Hepatocyte (in vitro differentiated cells): ENCODE measurements at places on chromosomes 3 and 15. TPM values are rescaled to one million over a fixed set of nuclear protein-coding genes. Genes with fewer than 3 reads are reported as not detected.

The PTH1R gene
- 29.4 and 31.0 TPM in 2 replicates for polyA plus RNA-seq

The ST8SIA2 gene
- polyA plus RNA-seq, result 1.1 and 1.7 TPM in 2 replicates

The PLSCR2 gene
- polyA plus RNA-seq, result 0.18 TPM in 1 of 2 replicates, not detected in the other

The PYGO1 gene
- polyA plus RNA-seq, result 2.5 and 3.5 TPM in 2 replicates

The CHRFAM7A gene
- polyA plus RNA-seq, result 0.18 and 0.68 TPM in 2 replicates

The GPD1L gene
- polyA plus RNA-seq, result 6.8 and 7.5 TPM in 2 replicates

The PPIP5K1 gene
- polyA plus RNA-seq, result 6.5 and 7.3 TPM in 2 replicates

The SLITRK3 gene
- 1.3 and 2.3 TPM in 2 replicates for polyA plus RNA-seq

The CAV3 gene
- not detected in 2 replicates for polyA plus RNA-seq

The AHSG gene
- 328 and 568 TPM in 2 replicates for polyA plus RNA-seq

The LMAN1L gene
- polyA plus RNA-seq, result not detected in 2 replicates

The FSD2 gene
- polyA plus RNA-seq, result 0.06 and 0.28 TPM in 2 replicates

The FAM81A gene
- polyA plus RNA-seq, result 0.85 and 1.0 TPM in 2 replicates

The CCR3 gene
- polyA plus RNA-seq, result 0.12 TPM in 1 of 2 replicates, not detected in the other

The SLC22A13 gene
- polyA plus RNA-seq, result 0.33 TPM in 1 of 2 replicates, not detected in the other

The SUSD5 gene
- 1.00 and 2.4 TPM in 2 replicates for polyA plus RNA-seq

The DAZL gene
- not detected in 2 replicates for polyA plus RNA-seq

The TRPC1 gene
- polyA plus RNA-seq, result 3.3 and 4.4 TPM in 2 replicates

The EPHA3 gene
- 0.62 and 3.0 TPM in 2 replicates for polyA plus RNA-seq

The CCDC39 gene
- not detected in 2 replicates for polyA plus RNA-seq

The RASL12 gene
- polyA plus RNA-seq, result 4.6 and 5.1 TPM in 2 replicates

The PEX5L gene
- polyA plus RNA-seq, result 0.13 and 0.21 TPM in 2 replicates

The ARHGEF26 gene
- 13.6 and 18.6 TPM in 2 replicates for polyA plus RNA-seq

The RTP4 gene
- polyA plus RNA-seq, result 1.9 and 2.0 TPM in 2 replicates

The GPR87 gene
- polyA plus RNA-seq, result 11.0 and 13.2 TPM in 2 replicates

The SPTBN5 gene
- 1.9 and 2.6 TPM in 2 replicates for polyA plus RNA-seq

The RFC4 gene
- polyA plus RNA-seq, result 14.9 and 22.3 TPM in 2 replicates

The CHST13 gene
- polyA plus RNA-seq, result 50.2 and 54.6 TPM in 2 replicates

The MRAS gene
- polyA plus RNA-seq, result 13.3 and 16.5 TPM in 2 replicates

The PLSCR4 gene
- 11.3 and 12.6 TPM in 2 replicates for polyA plus RNA-seq

The SQOR gene
- 24.7 and 30.1 TPM in 2 replicates for polyA plus RNA-seq

The APOD gene
- 27.9 and 32.9 TPM in 2 replicates for polyA plus RNA-seq

The ITIH4 gene
- 80.8 and 91.3 TPM in 2 replicates for polyA plus RNA-seq

The ZIC4 gene
- not detected in 2 replicates for polyA plus RNA-seq

The MUC20 gene
- polyA plus RNA-seq, result 8.2 and 15.3 TPM in 2 replicates

The ZNF662 gene
- not detected in 2 replicates for polyA plus RNA-seq

The C3orf70 gene
- polyA plus RNA-seq, result 1.1 and 1.2 TPM in 2 replicates

The SETMAR gene
- 13.5 and 16.5 TPM in 2 replicates for polyA plus RNA-seq

The TRIM71 gene
- 1.9 and 2.5 TPM in 2 replicates for polyA plus RNA-seq

The SCAMP5 gene
- 7.8 and 10.6 TPM in 2 replicates for polyA plus RNA-seq

The CASR gene
- polyA plus RNA-seq, result 0.18 and 0.61 TPM in 2 replicates

The C2CD4A gene
- 0.57 and 0.60 TPM in 2 replicates for polyA plus RNA-seq

The GP5 gene
- polyA plus RNA-seq, result 0.04 TPM in 1 of 2 replicates, not detected in the other

The WDR82 gene
- polyA plus RNA-seq, result 20.2 and 24.8 TPM in 2 replicates

The SYNPR gene
- polyA plus RNA-seq, result 0.46 TPM in 1 of 2 replicates, not detected in the other

The IQCB1 gene
- polyA plus RNA-seq, result 14.4 and 23.0 TPM in 2 replicates

The C3orf49 gene
- 0.11 TPM in 1 of 2 replicates, not detected in the other for polyA plus RNA-seq

The SERINC4 gene
- polyA plus RNA-seq, result not detected in 2 replicates

The UCN2 gene
- 1.1 and 1.5 TPM in 2 replicates for polyA plus RNA-seq

The HACL1 gene
- polyA plus RNA-seq, result 18.7 and 21.6 TPM in 2 replicates

The CHRNB4 gene
- 0.48 TPM in 1 of 2 replicates, not detected in the other for polyA plus RNA-seq

The RHOV gene
- polyA plus RNA-seq, result 5.7 and 6.1 TPM in 2 replicates

The MYEF2 gene
- polyA plus RNA-seq, result 10.6 and 11.7 TPM in 2 replicates
